Caco-2 (cell line): ENCODE measurements at places on chromosomes 5 and 9. TPM values are rescaled to one million over a fixed set of nuclear protein-coding genes. Genes with fewer than 3 reads are reported as not detected.

The PRRX2 gene
- not detected in 2 replicates for total RNA-seq

The PCDHA13 gene
- total RNA-seq = not detected in 2 replicates

The SCGB3A2 gene
- total RNA-seq = not detected in 2 replicates

The IRX2 gene
- total RNA-seq = 43.6 and 44.1 TPM in 2 replicates

The IL13 gene
- total RNA-seq = not detected in 2 replicates

- H3K27ac ChIP-seq = no peak overlapping the region
Measured at GRCh38 chr5:72503888-72504491, 3.2 kb downstream of the ZNF366 start.

DNA sequence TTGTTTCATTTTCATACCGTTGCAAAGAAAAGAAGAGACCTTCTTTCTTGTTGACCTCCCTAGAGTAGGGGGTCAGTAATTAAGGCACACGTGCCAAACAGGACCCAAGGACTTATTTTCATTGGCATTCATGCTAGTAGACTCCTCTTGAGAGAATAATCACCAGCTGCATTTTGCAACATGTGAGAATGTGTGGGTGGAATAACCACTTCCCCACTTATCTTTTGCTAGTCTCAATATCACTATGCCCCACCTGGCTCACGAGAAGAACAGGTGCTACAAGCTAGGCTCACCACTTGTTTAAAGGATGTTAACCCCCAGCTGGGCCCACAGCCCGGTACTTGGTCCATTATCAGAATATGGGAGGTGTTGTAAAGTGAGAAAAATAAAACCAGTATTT lies 460.7 kb upstream of the MEF2C start:
- H3K4me3 ChIP-seq = no peak overlapping the region
- no peaks in the 10 kb centered on the region for H3K36me3 ChIP-seq
- DNase-seq = no peak
- no peaks in the 10 kb centered on the region for H3K27me3 ChIP-seq
- no peak overlapping the region for H3K27ac ChIP-seq

- peak within 1 kb of the TSS; percentile 83 for H3K27ac ChIP-seq
- DNase-seq = peak; percentile 89
- peak within 1 kb of the TSS; percentile 86 for H3K4me3 ChIP-seq
Measured at GRCh38 chr5:53109443-53110127, at the start of gene MOCS2. TSS of gene MOCS2 (minus strand) at chr5:53109757. CDS start at chr5:53107174, 2,583 bp downstream.

- H3K27ac ChIP-seq = no peak overlapping the region
- DNase-seq = no peak
- H3K27me3 ChIP-seq = no peaks in the 10 kb centered on the region
- H3K4me1 ChIP-seq = no peaks in the 10 kb centered on the region
Measured at GRCh38 chr9:109264877-109265587, 55.8 kb downstream of the EPB41L4B start.
